Stimulated activated CD4-positive, alpha-beta T cell treated with anti-CD3 and anti-CD28 coated beads, Interleukin-15, amount 100 ng/mL, for 24 hours (primary cell): ENCODE measurements at places on chromosomes 1 and 21.

DNA sequence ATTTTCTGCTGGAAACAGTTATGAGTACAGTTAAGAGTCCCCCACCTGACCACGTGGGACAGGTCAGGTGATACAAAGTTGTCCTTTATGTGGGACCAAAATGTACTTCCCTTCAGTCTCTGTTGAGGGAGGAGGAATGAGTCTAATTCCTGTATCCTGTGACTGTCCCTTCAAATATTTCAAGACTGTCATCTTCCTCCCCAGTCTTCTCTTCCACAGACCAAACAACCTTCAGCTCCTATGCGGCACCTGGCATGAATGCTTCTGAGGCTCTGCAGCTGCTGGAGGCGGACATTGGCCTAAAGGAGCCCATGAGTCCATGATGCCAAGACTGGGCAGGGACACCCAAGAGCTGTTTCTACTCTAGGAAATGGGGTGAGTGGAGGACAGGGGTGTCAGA is 72.1 kb upstream of the SIM2 start:
- DNase-seq: no peak

- DNase-seq: no peak
These were observed 19.1 kb upstream of the ZNF697 start for GRCh38 chr1:119667173-119667572.

- DNase-seq: no peak
These were observed 34.7 kb upstream of the C1orf115 start for GRCh38 chr1:220655509-220655908.

GRCh38 chr1:87061742-87062156 is 147.3 kb downstream of the HS2ST1 start:
- DNase-seq: no peak

DNA sequence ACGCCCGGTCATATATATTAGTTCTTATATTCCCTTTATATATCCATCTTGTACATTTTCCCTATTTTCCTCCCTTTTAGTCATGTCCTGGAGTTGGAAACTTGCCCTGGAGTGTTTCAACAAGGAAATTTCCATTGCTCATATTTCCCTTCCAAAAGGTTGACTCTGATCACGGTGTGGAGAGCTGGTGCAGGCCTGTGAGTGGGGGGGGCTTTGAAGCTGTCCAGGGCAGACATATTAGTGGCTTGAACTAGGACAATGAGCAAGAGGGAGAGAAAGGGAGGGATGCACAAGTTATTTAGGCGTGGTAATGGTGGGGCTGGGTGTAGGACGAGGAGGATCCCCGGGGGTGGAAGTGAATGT is 30.4 kb upstream of the TMEM61 start:
- DNase-seq: no peak

- DNase-seq: no peak
These were observed at the start of gene GPR37L1 for GRCh38 chr1:202122639-202123335. TSS of gene GPR37L1 (plus strand) at chr1:202122917. CDS start at chr1:202122964, 47 bp downstream.

DNA sequence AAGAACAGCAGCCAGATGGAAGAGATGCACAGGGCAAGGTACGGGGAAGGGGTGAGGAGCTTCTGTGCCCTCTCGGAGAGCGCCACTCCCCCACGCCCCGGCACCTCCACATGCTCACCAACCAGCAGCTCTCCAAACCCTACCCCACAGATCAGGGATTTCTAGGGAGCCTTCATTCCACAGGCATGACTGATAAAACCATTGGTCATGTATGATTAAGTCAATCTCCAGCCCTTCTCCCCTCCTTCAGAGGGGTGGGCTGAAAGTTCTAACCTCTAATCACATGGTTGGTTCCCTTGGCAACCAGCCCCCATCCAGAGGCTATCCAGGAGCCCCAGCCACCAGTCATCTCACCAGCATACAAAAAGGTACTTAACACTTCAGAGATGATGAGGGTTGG is 144.7 kb downstream of the TGFBR3 start:
- no peak for DNase-seq

GRCh38 chr1:212860713-212861581 is 2.9 kb downstream of the FLVCR1 start:
- DNase-seq: no peak

DNA sequence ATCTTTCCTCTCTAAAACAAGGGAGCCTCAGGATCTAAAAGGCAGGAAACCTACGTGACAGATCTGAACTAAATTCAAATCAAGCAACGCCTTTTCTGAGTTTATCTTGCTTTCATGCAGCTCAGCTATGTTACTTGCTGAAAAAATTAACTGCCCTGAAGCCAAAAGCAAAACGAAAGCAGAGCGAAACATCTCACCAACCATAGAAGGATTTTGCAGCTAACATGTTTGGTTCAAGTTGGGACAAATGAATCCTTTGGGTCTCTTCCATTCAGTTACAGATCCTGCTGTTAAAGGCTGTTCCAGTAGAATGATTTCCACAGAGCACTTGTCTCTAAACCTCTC is 482 bp downstream of the SLC2A5 start:
- DNase-seq: no peak

DNA sequence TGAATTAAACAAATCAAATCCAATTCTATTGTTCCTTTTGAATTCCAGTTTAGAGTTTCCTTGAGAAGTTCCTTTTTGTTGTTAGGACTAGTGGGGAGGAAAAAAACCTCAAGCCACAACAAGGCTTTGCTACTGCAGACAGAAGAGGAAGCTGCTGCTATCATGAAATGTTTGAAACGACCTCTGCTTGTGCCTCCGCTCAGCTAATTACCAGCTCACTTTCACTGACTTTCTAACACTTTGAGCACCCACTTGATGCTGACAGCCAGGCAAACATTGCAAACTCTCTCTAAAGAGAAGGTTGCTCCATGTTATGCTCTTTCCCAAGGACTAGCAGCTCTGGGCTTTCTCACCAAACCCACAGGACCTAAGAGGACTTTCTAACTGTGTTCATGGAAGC is 203.9 kb upstream of the PROX1 start:
- DNase-seq: no peak

- no peak for DNase-seq
These were observed 38.2 kb downstream of the SMYD2 start for GRCh38 chr1:214318956-214319736.

- no peak for DNase-seq
These were observed 67.0 kb upstream of the C1orf21 start for GRCh38 chr1:184319879-184320278.

DNA sequence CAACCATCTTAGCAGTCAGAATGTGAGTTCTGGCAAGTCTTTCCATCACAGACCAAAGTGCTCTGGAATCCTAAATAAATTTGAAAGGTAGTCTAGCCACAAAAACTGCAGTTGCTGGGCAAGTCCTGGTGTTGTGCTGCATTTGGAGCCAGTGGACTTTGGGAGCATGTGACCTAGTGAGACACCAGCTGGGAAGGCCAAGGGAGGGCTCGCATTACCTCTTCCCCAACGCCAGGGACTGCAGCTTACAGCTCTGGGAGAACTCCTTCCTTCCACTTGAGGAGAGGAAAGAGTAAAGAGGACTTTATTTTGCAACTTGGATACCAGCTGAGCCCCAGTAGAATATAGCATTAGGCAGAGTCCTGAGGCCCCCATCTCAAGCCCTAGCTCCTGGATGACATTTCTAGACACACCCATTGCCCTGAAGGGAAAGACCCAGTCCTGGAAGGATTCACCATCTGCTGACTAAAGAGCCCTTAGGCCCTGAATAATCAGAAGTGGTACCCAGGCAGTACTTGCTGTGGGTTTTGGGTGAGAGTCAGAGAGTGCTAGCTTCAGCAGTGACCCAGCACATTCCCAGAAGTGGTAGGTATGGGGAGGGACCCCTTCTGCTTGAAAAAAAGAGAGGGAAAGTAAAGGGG is 190.7 kb downstream of the NUF2 start:
- DNase-seq: no peak

GRCh38 chr1:200625381-200625824 is 4.9 kb upstream of the KIF14 start:
- DNase-seq: no peak

- DNase-seq: no peak
These were observed 62.3 kb upstream of the MORC3 start for GRCh38 chr21:36257657-36258056.

DNA sequence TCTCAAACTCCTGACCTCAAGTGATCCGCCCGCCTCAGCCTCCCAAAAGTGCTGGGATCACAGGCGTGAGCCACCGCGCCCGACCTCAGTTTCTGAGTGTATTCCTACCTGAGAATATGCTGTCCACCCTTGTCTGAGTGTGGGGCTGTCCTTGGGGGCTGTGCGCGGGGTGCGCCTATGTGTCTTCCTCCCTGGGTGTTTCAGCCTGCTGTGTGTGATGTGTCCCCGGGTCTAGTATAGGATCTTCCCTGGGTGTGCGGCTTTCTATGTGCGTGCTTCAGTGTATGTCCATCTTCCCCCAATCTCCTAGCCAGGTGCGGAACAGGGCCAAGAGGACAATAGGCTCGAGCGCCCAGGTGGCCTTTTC is 8.3 kb upstream of the ID3 start:
- DNase-seq: no peak

- no peak for DNase-seq
These were observed 7.5 kb downstream of the IVNS1ABP start for GRCh38 chr1:185309566-185309965.

DNA sequence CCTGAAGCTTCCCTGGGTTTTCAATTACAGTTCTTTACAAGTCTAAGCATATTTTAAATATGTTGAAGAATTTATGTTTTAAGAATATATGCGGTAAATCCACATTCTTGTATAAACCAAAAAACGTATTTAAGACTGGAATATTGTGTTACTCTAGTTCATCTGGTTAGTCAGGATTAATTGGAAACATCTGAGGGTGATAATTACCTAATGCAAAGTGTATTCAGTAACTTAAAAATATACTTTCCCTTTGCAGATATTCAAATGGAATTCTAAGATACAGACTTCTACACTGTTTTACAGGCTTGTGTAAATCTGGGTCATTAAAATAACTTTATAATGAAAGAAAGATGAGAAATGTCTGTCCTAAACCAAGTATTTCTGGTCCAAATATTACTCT is 302.0 kb downstream of the VAV3 start:
- DNase-seq: no peak

DNA sequence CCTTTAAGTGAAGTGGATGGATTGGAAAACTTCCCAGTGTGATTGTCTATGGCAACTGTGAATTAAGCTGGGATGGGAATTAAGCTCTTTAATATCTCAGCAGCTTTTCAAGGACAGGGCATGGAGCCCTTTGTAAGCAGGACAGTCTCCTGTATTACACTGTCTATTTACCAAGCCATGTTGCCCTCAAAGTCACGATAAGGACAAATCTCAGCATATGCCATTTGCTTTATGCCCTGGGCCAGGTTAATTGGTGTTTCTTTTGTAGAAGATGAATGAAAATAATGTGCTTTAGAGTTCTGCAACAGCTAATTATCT is 17.6 kb downstream of the UTP25 start:
- DNase-seq: no peak

- peak; percentile 40 for DNase-seq
These were observed 13.8 kb downstream of the PARK7 start for GRCh38 chr1:7975212-7975865.

GRCh38 chr1:169853341-169853740 is 40.4 kb downstream of the SCYL3 start:
- no peak for DNase-seq

GRCh38 chr1:156097499-156098178 is 15.4 kb upstream of the MEX3A start:
- DNase-seq: peak; percentile 67

- DNase-seq: no peak
These were observed 63.2 kb upstream of the EPS8L3 start for GRCh38 chr1:109826930-109827349.

GRCh38 chr1:9719978-9720722 is 68.6 kb downstream of the PIK3CD start:
- DNase-seq: no peak

- DNase-seq: no peak
These were observed 200.0 kb downstream of the MATN1 start for GRCh38 chr1:30523055-30524020.

- no peak for DNase-seq
These were observed 154.5 kb upstream of the GORAB start for GRCh38 chr1:170377440-170377839.

DNA sequence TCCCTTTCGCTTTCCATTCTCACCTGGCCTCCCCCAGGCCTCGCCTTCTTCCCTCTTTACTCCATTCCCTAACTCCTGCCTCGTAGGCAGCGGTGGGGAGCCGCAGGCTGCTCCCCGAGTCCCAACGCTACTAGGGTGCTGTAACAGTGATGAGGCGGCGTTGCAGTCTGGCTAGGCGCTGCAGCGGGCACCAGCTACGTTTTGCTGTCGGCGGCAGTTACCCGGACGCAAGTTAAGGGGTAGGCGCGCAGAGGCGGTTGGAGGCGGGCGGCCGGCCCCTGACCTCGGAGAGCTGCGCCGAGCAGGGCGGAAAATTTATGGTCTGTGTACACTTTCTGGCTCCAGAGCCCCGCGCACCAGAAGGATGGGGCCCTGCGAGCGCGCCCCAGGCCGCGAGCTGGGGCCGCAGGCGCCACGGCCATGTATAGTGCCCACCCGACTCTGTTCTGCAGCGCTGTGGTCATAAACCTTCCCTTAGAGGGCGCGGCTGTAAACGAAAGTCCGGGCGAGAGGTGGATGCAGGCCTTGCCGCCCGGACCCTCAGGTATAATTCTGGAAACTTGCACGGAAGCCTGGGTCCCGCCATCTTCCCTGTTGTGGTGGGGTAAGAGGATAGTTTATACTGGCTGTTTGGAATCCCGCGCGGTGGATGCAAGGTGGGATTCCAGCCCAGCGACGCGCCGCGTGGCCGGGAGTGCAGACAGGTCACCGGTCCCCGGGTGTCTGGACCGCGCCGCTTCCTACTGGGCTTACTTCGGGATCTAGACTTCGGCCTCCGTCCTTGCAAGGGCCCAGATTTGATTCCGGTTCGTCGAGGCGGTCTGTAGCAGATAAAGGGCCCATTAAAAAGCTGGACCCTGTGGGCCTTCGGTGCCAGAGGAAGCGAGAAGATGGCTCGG is 15.0 kb downstream of the HLX start:
- no peak for DNase-seq
